BJ (cell line): ENCODE measurements at places on chromosomes 5 and 9. TPM values are rescaled to one million over a fixed set of nuclear protein-coding genes. Genes with fewer than 3 reads are reported as not detected.

GRCh38 chr5:50606179-50606578 is 60.3 kb upstream of the PARP8 start:
- no peak for DNase-seq

DNA sequence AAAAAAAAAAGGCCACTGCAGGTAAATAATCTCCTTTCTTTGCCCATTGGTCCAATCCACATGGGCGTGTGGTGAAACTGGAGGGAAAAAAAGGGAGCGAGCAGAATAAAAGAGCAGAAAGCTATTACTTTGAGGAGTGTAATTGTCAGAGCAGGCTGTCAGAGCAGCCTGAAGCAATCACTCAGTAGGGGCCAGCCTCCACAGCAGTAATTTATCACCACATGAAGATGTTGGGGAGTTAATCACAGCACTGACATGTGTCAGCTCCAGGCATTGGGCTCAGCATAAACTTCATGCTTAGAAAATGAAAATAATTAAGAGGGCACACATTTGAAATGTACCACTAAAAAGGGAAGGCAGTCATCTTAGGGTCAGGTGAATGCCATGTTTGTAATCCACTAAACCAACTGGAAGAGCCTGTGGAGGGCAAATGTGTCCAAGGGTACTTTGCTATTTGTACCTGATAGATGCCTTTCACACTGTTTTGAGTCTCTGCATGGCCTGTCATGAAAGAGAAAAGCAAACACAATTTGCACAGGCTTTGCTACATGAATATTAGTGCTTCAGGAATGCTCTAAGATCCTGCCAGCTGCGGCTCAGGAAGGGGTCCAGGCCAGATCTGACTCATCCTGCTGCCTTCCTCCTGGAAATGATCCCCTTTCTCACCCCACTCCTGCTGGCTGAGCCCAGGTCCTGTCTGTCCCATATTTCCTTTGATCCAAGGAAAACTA is 2.9 kb upstream of the PTGER4 start:
- no peak for DNase-seq

- DNase-seq = no peak
Observed at GRCh38 chr9:87336914-87337333, 160.7 kb upstream of the DAPK1 start.

DNA sequence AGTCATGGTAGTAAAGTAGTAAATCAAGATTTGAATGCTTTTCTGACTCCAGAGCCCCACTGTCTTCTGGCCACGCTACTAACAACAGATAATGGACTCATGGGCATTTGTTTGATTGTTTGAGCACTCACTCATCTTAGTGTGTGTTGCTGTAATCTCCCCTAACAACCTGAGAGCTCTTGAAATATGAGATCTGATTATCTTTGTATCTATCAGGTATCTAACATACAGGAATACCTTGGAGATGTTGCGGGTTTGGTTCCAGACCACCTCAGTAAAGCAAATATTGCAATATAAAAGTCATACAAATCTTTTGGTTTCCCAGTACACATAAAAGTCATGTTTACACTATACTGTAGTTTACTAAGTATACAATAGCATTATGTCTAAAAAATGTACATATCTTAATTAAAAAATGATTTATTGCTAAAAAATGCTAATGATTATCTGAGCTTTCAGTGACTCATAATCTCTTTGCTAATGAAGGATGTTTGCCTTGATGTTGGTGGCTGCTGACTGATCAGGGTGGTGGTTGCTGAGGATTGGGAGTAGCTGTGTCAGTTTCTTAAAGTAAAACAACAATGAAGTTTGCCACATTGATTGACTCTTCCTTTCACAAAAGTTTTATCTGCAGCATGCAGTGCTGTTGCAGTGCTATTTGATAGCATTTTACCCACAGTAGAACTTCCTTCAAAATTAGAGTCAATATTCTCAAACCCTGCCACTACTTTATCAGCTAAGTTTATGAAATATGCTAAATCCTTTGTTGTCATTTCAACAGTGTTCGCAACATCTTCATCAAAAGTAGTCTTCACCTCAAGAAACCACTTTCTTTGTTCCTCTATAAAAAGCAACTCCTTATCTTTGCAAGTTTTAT is 92.2 kb downstream of the ZNF462 start:
- DNase-seq = no peak

DNA sequence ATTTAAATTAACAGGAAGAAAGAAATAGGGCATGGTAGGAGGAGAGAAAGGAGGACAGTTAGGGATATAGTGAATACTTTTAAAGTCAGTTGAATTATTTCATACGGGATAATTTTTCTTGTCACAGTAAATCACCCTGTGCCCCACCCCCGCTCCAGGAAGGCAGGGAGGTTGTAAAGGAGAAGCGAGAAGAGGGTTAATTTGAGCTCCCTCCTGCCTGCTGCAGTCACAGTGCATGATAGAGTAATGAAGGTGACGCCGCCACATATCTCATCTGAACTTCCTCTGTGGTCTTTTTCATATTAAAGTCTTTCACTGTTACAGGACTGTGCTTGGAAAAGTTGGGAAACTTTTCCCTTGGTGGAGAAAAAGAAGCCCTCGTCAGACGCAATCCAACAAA is 896 bp upstream of the PCSK5 start:
- DNase-seq = no peak

DNA sequence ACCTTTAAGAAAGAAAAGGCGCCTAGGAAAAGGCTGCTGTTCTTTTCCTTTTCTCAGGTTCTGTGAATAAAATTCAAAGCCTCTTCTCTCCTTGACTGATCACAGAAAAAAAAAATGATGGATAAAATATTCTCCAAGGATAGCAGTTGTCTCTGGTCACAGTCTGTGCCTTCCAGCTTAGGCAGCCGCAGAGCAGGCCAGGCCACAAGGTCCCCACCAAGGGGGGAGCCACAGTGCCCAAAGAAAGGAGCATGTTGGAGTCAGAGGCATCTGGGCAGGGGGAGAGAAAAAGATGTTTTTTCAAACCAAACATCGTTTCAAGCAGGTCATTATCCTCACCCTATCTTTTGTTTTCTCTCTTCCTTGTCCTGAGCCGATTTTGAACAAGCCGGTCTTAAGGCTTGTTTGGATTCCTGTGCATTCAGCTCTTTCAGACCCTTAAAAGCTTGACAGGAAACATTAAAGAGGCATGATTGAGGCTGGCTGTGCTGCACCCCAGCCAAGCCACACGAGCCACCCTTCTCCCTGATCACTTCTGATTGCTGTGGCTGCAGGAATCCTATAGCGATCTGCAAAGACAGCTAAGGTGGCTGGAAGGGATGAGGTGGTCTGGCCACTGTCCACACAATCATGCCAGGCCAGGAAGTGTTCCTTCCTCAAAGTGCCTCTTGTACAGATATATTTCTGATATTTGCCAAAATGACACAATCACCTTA is 284.6 kb upstream of the TLE4 start:
- DNase-seq = no peak

DNA sequence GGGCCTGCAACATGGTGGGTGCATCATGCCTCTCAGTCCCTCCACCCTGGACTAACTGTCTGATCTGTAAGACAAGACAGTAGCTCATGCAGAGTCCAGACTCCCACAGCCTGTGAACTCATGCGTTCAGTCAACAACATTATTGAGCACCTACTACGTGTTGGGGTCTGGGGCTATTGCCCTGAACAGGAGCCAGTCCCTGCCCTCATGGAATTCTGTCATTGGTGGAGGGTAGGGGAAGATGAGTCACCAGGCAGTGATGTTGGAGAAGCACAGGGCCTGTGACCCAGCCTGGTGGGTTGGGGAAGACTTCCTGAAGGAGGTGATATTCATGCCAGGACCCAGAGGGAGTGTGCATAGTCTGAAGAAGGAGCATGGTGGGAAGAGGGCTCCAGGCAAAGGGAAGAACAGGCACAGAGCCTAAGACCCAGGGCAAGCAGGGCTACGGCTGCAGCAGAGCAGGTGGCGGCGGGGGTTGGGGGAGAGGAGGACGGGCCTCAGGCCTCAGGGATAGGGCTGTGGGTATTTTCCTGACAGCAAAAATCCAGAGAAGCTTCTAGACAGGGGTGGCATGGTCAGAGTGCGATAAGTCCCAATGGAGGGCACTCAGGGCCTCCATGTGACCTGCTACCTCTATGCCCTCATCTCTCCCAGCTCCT is 26.7 kb upstream of the PSD2 start:
- no peak for DNase-seq

DNA sequence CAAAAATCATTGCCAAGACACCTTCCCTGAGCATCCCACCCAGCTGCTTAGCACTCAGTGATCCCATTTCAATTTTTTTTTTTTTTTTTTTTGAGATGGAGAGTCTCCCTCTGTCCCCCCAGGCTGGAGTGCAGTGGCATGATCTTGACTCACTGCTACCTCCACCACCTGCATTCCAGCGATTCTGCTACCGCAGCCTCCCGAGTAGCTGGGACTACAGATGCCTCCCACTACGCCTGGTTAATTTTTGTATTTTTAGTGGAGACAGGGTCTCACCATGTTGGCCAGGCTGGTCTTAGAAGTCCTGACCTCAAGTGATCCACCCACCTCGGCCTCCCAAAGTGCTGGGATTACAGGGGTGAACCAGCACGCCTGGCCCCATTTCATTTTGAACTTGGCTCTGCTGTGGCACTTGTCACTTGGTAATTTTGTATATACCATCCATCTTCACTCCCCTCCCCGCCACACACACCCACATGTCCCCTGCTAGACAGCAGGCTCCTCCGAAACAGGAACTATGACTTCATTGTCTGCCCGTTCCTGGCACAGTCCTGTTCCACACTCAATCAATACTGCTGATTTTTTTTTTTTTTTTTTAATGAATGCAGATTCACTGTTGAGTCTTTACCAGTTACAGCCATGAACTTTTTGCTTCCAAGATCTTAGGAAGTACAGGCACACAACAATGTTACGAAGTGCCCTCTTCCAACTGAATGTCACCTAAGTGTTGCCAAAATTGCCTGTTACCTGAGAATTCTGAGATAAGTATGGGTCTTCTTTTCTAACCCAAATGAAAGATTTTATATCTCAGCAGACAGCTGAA is 17.3 kb upstream of the ZBTB34 start:
- DNase-seq = no peak

- no peak for DNase-seq
Observed at GRCh38 chr5:27124590-27124989, 86.2 kb upstream of the CDH9 start.

GRCh38 chr9:121952611-121953010 is 140.5 kb downstream of the TTLL11 start:
- DNase-seq = no peak

DNA sequence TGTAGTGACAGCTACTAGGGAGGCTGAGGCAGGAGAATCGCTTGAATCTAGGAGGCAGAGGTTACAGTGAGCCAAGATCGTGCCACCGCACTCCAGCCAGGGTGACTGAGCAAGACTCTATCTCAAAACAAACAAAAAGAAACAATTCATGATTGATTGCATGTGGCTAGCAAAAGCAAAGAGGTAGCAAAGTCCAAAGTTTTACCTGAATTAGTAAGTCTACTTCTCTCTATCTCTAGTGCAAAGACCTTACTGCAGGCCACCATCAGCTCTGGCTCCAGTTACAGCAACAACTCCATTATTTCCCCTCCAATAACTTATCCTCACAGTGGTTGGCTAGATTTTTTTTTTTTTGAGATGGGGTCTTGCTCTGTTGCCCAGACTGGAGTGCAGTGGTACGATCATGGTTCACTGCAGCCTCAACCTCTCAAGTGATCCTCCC is 6.2 kb upstream of the SAR1B start:
- DNase-seq = no peak

- DNase-seq = no peak
Observed at GRCh38 chr9:38284588-38285051, 107.9 kb upstream of the ALDH1B1 start.

GRCh38 chr9:134792627-134793026 is 88.0 kb upstream of the FCN2 start:
- DNase-seq = no peak

GRCh38 chr5:151696470-151697061 is 9.9 kb upstream of the SPARC start:
- DNase-seq = peak; percentile 97

GRCh38 chr5:116442095-116442534 is 132.5 kb downstream of the SEMA6A start:
- DNase-seq = no peak

DNA sequence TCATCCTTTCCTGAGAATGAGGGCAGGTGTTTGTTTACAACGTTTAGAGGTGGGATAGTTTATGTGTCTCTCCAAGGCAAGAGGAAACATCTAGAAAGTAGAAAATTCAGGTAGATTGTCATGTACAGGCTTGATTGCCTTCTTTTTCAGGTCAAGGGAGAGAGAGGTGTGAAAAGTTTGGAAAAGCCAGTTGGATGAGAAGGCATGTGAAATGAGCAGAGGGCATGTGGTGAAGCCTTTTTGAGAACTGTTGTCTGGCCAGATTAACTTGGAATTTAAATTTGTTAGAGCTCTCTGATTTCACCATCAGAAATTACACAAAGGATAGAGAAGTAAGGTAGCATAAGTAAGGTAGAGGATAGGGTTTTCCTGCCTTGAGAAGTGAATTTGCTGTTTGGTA is 74.6 kb downstream of the SNX24 start:
- no peak for DNase-seq

DNA sequence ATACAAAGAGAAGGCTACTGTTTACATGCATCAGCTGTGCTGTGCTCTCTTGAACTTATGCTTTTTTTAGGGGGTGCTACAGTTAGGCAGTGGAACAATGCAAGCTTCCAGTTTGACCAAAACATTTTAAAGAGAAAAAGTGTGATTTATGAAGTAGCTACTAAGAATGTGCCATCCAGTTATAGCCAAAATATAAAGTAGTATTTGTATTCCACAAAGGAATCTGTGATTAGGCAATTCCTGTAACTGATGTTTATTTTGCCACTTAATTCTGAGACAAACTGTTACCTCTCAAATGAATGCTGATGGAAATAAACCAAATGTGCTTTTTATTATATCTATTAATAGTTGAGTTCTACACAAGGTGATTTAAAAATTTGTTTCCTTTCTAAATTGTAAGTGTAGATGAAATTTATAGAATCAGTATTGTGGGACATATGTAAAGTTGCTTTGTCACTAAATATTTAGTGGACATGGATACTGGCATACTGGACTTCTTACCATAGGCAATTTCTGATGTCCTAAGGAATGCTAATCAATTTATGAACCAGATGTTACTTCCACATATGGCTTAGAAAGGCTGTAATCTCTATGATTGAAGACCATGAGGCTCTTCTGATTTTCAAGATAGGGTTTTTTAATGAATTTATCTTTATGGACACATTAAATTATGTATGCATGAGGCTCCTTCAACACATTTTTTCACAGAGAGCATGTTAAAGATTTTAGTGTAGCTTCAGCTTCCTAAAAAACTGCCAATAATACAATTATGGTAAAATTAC is 410.2 kb downstream of the PRR16 start:
- no peak for DNase-seq

DNA sequence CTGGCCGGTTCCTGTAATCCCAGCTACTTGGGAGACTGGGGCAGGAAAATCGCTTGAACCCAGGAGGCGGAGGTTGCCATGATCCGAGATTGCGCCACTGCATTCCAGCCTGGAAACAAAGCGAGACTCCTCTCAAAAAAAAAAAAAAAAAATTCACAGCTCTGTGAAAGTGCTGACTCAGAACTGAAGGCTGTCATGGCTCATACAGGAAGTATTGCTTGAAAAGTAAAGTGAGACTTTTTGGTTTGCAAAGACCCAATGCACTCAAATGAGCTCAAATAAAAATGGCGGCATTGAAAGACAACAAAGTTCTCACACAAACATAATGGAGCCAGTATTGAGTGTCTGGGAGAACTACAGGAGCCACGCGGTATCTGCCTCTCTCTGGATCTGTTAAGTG is 202.1 kb downstream of the FBXL7 start:
- no peak for DNase-seq

Gene PKN3
- polyA plus RNA-seq = 2.8 and 3.4 TPM in 2 replicates

Gene MARVELD2
- 0.88 and 1.3 TPM in 2 replicates for polyA plus RNA-seq

Gene ENHO
- polyA plus RNA-seq = 0.11 TPM in 1 of 2 replicates, not detected in the other

Gene CDC20B
- polyA plus RNA-seq = not detected in 2 replicates

Gene DROSHA
- polyA plus RNA-seq = 27.6 and 42.5 TPM in 2 replicates
